ENCODE measurements at places on chromosomes 11 and 22. TPM values are rescaled to one million over a fixed set of nuclear protein-coding genes. Genes with fewer than 3 reads are reported as not detected.

GRCh38 chr11:30735946-30736345 is 149.8 kb upstream of the MPPED2 start:
- DNase-seq, result no peak

- DNase-seq, result no peak
Observed at GRCh38 chr22:35197071-35197470, 60.2 kb upstream of the HMGXB4 start.

- no peak for DNase-seq
Observed at GRCh38 chr11:13321431-13321830, 43.8 kb downstream of the BMAL1 start.

The JAML gene
- total RNA-seq, result not detected

The FXYD2 gene
- not detected for total RNA-seq

The CASTOR1 gene
- 10.3 TPM for total RNA-seq

GRCh38 chr22:32204040-32204855 is 625 bp downstream of the RFPL2 start:
- peak; percentile 51 for DNase-seq

DNA sequence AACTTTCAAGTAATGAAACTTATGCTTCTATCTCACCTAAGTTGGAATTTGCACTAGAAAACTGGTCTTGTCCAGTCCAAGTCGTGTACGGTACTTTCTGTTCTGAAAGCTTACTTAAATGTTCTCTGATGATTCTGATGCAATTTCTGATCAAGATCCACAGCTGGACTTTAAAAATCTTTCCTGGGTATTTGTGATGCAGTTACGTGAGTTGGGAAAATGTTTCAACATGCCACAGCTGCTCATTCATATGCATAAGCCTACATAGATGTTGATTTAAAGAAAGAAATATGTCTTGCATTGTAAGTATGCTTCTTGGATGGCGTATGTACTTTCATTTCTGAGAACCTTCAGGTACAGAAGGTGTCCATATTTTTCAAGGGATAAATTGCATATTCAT is 493.7 kb upstream of the CCDC90B start:
- DNase-seq, result no peak

The MAPK8IP2 gene
- 3.7 TPM for total RNA-seq

- DNase-seq, result no peak
Observed at GRCh38 chr11:72411623-72412419, 22.5 kb downstream of the CLPB start.

GRCh38 chr11:58647141-58647699 is 24.8 kb downstream of the CNTF start:
- DNase-seq, result no peak

- no peak for DNase-seq
Observed at GRCh38 chr11:114396916-114397315, 3.4 kb downstream of the C11orf71 start.

The TSSK2 gene
- total RNA-seq, result not detected

GRCh38 chr22:24582056-24582814 is 10.6 kb downstream of the LRRC75B start:
- DNase-seq, result no peak

GRCh38 chr11:118124929-118125535 is 27.6 kb downstream of the SCN4B start:
- no peak for DNase-seq

GRCh38 chr11:93819966-93820695 is 30.3 kb downstream of the VSTM5 start:
- DNase-seq, result no peak

The LSP1 gene
- 6.5 TPM for total RNA-seq

DNA sequence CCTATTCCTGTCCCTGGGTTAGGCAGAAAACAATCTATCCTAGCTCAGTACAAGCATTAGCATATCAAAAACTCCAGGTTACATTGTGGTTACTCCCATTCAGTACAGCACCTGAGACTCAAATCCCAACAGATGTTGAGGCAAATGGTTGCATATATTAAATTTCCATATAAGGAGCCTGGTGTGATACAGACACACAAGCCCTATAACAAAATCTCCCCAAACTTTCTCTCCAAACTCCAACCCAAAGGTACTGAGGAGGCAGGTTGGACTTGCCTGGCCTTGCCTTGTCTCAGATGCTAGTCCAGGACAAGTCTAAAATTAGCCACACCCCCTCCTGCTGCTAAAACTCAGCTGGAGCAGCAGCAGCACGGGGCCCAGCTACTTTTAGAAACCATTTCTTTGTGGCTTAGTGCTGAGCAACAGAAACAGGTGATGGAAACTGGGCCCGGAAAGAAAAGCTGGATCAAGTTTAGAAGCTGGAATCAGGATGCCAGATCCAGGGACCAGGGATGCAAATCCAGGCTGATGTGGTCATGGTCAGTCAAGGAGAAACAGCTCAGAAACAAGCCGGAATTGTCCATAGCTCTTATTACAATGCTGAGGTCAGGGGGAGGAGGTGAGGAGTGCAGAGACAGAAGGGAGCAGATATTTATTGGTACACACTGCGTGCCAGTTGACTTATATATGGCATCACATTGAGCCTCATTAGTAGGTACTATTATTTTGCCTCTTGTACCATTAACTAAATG is 73.7 kb upstream of the AMOTL1 start:
- no peak for DNase-seq

The POU2AF2 gene
- not detected for total RNA-seq

The TM7SF2 gene
- total RNA-seq, result 4.0 TPM

Measured in Daoy (cell line).